ENCODE measurements at places on chromosomes 6 and 20.
A peak's percentile ranks its signal among the peaks of the same experiment; 100 is the strongest.

- peak; percentile 98 for DNase-seq
Measured at GRCh38 chr6:31665501-31666336, at the start of gene CSNK2B. Gene CSNK2B (plus strand): TSS chr6:31666080. CDS start chr6:31666832, 752 bp downstream.

DNA sequence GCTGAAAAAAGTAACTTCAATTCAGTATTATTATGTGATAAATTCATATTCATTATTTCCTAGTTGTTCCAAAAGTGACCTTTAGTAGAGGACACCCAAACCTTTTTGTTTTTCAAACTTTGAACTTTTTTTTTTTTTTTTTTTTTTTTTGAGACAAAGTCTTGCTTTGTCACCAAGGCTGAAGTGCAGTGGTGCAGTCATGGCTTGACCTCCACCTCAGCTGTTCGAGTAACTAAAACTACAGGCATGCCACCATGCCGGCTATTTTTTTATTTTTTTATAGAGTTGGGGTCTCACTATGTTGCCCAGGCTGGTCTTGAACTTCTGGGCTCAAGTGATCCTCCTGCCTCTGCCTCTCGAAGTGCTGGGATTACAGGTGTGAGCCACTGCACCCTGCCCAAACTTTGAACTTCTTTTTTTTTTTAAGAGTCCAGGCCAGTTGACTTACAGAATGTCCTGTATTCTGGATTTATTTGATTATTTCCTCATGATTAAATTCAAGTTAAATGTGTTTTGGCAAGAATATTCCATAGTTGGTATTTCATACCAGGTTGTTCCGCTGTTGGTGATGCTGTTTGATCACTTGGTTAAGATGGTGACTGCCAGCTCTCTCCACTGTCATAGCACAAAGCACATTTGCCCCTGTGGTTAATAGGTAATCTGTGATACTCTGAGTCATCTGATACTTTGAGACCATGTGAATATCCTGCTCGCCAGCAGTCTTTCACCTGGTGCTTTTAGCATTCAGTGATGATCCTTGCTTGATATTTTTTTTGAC, 48.0 kb downstream of the VAPB start:
- no peak for DNase-seq

DNA sequence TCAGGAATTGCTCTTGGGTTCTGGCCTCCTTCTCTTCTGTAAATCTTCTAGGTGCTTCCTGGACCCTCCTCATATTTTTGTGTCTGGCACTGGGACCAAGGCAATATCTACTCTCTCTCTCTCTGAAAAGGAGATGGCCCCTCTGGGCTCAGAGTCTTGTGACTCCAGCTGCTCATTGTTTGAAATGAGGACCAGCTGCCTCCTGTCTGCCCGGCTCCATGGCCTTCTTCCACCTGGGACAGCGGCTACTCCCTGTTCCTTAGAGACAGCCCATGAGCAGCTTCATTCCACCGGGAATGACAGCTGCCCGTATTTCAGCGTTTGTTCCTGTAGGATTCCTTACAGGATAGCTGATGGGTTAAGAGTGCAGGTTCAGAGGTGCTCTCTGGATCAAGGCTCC, 2.9 kb downstream of the TGM3 start:
- DNase-seq = no peak

- no peak for DNase-seq
Measured at GRCh38 chr20:48471176-48471575, 356.6 kb downstream of the PREX1 start.

DNA sequence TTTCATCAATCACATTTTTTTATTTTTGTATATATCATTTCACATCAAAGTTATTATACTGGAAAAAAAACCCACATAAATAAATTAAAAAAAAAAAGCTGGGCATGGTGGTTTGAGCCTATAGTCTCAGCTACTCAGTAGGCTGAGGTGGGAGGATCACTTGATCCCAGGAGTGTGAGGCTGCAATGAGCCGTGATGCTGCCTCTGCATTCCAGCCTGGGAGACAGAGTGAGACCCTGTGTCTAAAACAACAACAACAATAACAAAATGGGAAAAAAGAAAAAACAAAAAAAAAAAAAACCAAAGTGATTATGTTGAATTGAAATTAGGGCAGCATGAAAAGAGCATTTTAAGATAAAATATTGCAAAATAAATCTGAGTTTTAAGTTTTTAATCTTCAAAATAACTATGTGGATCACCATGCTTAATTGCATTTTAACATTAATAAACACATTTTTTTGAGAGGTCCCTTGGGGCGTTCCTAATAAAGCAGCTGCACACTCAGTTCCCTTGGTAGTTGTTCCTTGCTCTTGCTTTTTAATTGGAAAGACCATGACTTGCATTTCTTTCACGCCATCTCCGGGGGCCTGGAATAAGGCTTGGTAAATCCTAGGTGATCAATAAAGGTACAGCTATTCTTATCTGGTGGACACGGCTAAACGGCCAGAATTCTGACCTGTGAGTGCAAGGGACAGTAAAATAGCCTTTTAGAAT, 15.1 kb downstream of the NOX3 start:
- no peak for DNase-seq

GRCh38 chr6:2482773-2483172, 237.4 kb upstream of the GMDS start:
- no peak for DNase-seq

GRCh38 chr6:164455835-164456234, 853.6 kb downstream of the C6orf118 start:
- DNase-seq = no peak

GRCh38 chr20:20731000-20731944, 18.8 kb upstream of the RALGAPA2 start:
- no peak for DNase-seq

DNA sequence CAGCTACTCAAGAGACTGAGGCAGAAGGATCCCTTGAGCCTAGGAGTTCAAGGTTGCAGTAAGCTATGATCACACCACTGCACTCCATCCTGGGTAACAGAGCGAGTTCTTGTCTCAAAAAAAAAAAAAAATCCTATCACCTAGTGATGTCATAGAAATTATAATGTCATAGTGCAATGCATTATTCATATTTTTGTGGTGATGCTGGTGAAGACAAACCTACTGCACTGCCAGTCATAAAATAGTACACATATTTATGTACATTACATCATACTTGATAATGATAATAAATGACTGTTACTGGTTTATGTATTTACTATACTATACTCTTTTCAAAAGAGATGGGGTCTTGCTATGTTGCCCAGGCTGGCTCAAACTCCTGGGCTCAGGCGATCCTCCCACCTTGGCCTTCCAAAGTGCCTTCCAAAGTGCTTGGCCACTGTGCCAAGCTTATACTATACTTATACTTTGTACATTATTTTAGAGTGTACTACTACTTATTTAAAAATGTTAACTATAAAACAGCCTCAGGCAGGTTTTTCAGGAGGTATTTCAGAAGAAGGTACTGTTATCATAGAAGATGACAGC, 26.6 kb downstream of the ENPP3 start:
- no peak for DNase-seq

DNA sequence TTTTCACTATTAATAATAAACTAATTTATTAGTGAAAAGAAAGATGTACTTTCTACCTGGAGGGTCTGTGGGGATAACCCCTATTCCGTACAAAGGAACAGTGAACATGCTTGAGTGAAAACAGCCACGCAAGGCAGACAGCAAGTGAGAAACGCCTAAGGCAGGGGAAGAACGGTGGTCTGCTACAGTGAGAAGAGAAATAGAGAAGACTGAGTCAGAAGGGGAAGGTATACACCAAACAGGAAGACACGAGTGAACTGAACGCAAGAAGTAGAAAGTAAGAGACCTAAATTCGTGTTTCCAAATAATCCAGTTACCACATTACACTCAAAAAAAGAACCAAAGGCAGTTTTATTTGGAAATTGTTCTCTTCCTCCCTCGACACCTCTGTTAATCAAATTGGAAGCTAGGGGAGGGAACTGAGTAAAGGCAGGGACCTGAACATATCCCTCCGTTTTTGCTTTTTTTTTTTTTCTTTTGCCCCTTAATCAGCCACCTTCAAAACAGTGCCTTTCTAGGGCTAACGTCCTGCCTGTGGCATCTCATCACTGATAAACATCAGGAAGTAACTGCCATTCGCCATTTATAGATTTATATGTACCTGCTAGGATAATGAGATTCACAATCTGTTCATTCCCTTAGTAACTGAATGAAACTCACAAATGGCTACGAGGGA, 48.9 kb downstream of the ATXN1 start:
- no peak for DNase-seq

GRCh38 chr6:25735261-25735660, 19.3 kb upstream of the SLC17A4 start:
- no peak for DNase-seq

DNA sequence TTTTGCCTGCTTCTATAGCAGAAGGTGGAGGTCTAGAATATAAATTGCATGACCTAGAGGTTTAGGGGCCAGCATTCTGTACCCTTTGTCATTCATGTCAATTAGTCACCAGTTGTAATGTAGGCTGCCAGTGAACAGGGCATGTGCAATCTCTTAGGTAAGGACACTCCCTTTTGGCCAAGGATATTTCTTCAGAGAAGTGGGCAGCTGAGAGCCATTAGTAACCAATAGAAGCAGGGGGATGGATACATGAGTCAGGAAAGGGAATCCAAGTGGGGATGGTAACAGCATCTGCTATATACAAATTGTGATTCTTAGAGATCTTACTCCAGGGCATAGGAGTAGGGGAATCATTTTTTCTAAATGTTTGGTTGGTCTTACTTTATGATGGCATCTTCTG, 494.2 kb upstream of the JAG1 start:
- DNase-seq = no peak

DNA sequence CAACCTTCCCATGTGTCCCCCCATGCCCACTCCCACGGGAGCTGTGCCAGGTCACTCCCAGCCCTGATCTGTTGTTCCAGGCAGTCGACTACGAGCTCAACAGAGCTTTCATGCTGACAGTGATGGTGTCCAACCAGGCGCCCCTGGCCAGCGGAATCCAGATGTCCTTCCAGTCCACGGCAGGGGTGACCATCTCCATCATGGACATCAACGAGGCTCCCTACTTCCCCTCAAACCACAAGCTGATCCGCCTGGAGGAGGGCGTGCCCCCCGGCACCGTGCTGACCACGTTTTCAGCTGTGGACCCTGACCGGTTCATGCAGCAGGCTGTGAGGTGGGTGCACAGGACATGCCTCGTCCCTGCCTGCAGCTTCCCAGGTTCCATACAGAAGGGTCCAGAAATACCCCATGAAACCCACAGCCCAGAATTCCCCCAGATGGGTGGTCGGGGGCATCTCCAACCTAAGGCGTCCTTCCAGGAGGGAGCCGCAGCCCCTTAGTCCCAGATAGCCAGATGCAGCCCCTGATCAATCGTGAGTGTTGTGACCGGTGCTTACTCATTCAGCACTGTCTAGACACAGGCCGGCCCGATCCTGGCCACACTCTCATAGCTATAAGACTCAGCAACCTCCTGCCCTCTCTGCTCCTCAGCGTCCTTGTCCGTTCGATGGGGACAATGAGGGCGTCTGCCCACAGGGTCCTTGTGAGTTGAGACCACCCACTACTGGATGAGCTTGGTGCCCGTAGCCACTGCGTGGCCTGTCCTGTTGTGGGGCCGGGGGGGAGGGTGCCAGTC, 142.1 kb downstream of the TAF4 start:
- DNase-seq = no peak

DNA sequence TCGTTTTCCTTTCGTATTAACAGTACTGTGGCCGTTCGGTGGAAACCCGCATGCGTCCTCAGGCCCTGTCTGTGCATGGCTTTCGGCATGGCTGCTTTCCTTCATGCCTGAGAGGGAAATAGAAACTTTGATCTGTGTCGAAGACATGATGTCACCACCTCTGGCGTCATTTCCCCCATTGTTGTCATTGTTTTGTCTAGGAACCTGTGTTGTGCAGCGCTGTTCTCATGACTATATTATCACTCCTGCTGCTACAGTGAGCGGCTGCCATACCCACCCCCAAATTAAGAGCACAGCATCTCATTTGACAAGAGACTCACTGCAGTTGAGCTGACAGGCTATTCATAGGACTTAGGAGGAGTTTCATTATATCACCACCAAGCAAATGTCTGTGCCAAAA, 172.3 kb downstream of the TMEM242 start:
- no peak for DNase-seq

GRCh38 chr6:4575714-4576113, 200.5 kb upstream of the CDYL start:
- DNase-seq = no peak

DNA sequence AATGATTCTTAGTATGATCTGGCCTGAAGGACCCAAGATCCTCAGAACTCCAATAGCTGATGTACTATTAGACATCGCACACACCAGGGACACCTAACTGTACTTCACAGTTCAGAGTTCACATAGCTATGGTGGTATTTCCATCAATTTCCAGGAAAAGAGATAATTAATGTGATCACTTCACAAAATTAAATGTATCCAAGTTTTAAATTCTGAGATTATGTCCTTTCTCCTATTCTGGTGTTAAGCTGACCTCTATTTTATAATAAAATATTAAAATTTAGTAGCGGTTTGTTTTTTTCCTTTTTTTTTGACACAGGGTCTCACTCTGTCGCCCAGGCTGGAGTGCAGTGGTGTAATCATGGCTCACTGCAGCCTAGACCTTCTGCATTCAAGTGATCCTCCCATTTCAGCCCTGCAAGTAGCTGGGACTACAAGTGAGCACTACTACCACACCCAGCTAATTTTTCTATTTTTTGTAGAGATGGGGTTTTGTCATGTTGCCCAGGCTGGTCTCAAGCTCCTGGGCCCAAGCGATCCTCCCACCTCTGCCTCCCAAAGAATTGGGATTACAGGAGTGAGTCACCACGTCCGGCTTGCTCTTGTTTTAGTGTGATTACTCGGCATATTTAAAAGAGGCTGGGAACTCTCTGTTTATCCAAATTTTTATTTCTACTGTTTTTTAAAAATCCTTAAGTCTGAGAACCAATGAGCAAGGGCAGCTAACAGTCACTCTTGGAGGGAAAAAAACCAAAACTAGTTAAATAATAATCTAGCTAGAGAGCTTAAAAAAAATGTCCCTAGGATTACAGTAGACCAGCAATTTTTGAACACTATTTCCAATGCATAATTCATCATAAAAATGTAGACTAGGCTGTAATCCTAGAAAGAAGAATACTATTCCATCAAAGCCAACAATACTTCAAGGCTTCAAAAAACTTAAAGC, 16.0 kb downstream of the KIF13A start:
- no peak for DNase-seq

- no peak for DNase-seq
Measured at GRCh38 chr6:156954191-156954590, 177.0 kb downstream of the ARID1B start.

DNA sequence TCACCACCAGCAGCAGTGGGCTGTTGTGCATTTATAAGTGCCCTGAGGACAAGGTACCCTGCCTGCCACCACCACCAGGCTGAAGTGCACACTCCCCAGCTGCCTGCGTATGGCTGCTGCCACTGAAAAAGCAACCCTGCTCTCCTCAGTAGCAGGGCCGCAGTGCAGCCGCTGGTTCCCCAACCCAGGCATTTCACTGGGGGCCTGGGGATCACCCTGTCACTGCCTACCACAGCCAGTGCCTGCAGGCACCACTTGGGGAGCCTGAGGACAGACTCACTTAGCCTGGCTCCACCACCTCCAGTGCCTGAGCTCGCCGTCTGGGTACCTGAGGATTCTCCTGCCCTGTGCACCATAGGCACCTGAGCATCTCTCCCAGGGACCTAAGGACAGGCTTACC, 215.6 kb downstream of the PACRG start:
- no peak for DNase-seq

Data from NCI-H1105 treated with DMSO at 0.1 percent for 48 hours (cell line).